ENCODE measurements at places on chromosomes 2 and 18. TPM values are rescaled to one million over a fixed set of nuclear protein-coding genes. Genes with fewer than 3 reads are reported as not detected.

GKN1 gene
- not detected for polyA plus RNA-seq

- DNase-seq, result no peak
Measured at GRCh38 chr2:206766057-206766930, 888 bp downstream of the FASTKD2 start.

LYPD1 gene
- 0.70 TPM for polyA plus RNA-seq

GRCh38 chr2:124975648-124976047 lies 950.6 kb downstream of the CNTNAP5 start:
- DNase-seq, result no peak

DNA sequence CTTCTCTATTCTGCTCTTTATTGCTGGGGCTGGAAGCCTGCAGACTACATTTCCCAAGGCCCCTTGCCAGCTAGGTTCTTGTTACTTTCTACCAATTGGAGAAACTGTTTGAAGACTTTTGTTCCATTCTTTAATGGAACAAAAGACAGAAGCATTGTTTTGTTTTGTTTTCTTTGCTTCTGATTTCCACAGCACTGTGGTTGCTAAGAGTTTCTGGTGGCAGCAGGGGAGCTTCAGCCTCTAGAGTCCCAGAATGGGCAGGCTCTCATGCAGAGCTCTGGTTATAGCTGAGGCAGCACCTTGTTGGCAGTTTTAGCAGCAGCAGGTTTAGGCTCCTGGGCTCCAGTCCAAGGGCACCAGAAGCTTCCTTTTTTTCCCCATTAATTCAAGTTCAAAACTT lies 234.3 kb downstream of the ETAA1 start:
- no peak for DNase-seq
